Caco-2 (cell line): ENCODE measurements at places on chromosomes 5 and 9. TPM values are rescaled to one million over a fixed set of nuclear protein-coding genes. Genes with fewer than 3 reads are reported as not detected.

GRCh38 chr5:135048286-135048685 lies 14.3 kb upstream of the PITX1 start:
- DNase-seq, result no peak

DNA sequence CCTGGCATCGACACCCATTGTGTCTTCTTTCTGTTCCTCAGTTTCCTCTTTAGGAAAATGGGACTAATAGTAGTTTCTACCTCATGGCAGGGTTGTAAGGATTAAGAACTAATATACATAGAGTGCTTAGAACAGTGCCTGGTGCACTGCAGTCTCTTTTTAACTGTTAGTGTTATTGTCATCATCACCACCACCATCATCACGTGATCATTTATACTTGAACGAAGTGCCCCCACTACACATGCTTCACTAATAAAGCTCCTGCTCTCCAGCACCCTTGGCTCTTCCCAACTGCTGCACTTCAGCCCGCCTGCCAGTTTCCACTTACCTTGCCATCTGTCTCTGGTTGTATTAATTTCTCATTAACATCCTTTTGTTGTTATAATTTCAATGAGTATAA lies 35.8 kb upstream of the MAST4 start:
- DNase-seq, result no peak

GRCh38 chr5:131536211-131536826 lies 98.7 kb downstream of the RAPGEF6 start:
- no peak for DNase-seq

GRCh38 chr5:172659909-172660628 lies 19.0 kb downstream of the NEURL1B start:
- DNase-seq, result peak; percentile 92

GRCh38 chr9:110256380-110257096 lies at the start of gene TXN:
Gene TXN, minus strand, starts transcription at chr9:110256507. Its CDS starts 72 bp downstream, at chr9:110256435.
- peak; percentile 88 for DNase-seq

DNA sequence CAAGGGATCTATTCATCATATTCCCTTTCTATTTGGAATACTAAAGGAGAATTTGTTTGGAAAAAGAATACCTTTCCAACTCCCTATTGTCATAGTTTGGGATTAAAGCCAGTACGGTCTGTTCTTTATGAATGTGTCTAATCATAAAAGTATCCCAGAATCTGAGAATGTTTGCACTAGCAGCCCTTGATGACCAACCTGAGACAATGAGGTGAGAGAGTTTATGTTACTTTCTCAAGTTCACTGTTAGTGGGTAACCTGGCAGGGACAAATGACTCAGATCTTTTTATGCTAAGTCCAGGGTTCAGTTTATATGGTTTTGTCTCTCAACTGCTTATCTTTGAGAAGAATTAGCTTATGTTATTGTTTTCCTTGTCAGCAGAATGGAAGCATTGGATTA lies 25.3 kb upstream of the TLR4 start:
- DNase-seq, result no peak

GRCh38 chr5:175444060-175444904 lies at the start of gene DRD1:
Gene DRD1, minus strand, starts transcription at chr5:175444182. Its CDS starts 1,083 bp downstream, at chr5:175443099.
- peak; percentile 31 for DNase-seq

DNA sequence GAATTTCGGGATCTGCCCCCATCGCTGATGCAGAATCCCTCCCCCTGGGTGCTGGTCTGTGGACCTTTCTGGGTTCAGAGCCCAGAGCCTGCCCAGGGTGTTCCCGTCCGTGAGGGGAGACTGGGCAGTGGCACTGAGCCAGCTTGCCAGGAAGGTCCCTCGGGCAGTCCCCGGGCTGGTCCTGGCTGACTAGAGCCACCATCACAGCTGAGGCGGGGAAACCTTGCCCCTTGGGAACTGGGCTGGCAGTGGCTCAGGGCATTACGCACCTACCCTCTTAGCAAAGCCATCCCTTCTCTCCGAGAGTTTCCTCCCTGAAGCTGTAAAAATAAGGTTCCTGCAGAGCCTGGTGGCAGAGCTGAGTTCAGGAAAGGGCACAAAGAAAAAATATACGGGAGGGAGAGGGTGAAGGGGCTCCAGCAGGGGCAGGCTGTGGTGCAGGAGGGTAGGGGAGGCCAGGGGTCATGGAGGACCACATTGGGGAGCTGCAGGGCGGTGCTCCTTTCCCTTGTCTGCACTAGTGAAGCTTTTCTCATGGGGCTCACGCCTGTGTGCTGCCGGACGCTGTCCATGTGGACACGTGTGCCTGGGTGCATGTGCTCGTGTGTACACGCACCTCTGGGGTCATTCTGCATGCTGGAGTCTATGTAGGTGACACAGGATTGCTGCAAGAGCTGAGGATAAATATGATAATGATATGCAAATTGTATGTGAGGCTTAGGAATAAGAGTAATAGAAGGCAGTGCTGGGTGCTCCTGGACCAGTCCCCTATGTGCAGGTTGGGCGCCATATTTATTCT lies 118.9 kb downstream of the LHX2 start:
- no peak for DNase-seq

SPATA31D4 gene
- not detected in 2 replicates for total RNA-seq

GRCh38 chr5:169128679-169129078 lies 172.3 kb downstream of the SLIT3 start:
- DNase-seq, result no peak

- DNase-seq, result no peak
These were observed 12.1 kb downstream of the GALNT10 start for GRCh38 chr5:154202379-154203260.

DNA sequence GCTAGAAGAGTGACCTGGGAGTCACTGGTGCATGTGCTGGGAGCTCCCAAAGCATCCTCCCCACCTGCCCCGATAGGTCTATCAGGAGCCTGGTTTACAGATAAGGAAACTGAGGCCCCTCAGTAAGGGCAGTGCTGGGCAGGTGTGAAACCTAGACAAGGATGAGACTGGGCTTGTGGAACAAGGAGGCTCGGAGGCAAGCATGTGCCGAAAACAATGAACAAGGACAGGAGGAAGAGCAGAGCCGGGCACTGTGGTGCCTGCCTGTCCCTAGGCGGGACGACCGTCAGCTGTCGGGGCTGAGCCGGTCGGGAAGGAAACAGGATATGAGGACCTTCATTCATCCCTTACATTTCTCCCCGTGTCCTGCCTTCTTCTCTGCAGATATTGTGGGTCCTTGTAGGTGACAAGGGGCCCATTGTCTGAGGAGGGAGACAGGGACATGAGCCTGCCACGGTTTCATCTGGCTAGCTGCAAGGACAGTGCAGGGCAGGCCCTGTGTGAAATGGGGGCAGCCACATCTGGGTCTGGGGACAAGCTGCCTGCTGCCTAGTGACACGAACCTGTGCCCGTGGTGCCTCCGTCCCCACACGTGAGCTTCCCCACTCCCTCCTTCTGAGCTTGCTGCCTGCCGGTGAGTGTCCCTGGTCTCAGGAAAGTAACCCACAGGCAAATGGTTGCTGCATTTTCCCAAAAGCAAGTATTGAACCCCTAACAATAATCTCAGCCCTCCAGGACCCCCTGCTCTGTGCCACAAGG lies 18.6 kb downstream of the FGD3 start:
- no peak for DNase-seq

DNA sequence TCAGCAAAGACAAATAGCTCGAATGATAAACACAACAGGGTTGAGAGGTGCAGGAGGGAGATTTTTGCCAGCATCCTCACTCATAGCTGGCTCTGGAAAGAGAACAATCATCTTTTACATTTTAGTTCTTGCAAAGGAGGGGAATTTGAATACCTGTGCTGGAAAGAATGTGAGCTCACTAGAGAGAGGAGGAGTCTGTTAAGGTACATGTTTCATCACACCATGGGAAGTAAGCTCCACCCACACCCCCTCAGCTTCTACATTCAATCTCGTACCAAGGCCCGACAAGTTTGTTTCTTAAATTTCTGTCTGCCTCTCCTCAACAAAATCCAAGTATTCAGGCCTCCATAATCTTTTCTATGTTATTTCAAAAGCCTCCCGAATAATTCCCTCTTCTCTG lies 254.6 kb downstream of the BRINP1 start:
- DNase-seq, result no peak

- no peak for DNase-seq
These were observed 75.6 kb downstream of the DCP2 start for GRCh38 chr5:113052041-113052795.

DNA sequence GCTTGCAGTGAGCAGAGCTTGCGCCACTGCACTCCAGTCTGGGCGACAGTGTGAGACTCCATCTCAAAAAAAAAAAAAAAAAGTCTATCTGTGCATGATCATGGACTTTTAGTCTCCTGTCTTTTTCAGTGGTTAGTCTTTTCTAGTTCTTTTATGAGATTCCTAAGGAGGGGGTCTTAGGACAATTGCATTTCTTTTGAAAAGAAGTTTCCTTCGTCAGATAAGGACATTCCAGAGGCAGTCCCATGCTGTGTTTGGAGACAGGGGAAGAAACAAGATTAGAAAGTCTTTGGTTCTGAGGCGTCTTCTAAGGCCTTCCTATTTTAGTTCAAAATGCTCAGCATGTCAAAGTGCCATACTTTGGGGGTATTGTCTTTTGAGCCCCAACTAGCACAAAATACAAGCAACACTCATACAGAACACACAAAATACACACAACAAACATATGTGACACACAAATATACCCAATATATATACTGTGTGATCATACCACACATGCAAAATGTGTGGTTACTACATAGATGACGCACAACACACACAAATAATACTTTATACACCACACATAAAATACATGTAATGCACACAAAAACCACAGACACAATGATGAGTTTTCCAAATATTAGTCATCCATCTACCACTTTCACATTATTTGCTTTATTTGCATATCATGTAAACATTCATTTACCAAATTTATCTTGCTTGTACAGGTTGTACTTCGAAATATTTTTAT lies 394.5 kb downstream of the SPATA31D1 start:
- DNase-seq, result no peak

DNA sequence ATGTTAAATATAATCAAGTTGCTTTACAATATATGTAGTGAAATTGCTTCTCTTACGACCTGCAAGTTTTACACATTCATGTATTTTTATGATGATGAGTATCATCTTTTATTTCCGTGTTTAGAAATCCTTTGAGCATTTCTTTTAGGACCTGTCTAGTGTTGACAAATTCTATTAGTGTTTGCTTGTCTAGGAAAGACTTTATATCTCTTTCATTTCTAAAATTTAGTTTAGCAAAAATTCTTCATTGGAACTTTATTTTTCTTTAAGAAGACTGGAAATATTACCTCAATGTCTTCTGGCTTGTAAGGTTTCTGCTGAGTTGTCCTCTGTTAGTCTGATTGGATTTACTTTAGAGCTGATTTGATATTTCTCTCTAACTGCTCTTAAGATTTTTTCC lies 920.9 kb upstream of the CTNND2 start:
- DNase-seq, result no peak

- no peak for DNase-seq
These were observed 7.0 kb upstream of the GADD45G start for GRCh38 chr9:89597711-89598362.

- DNase-seq, result no peak
These were observed 6.0 kb upstream of the EFNA5 start for GRCh38 chr5:107676702-107677101.

- no peak for DNase-seq
These were observed 5.0 kb downstream of the RPP25L start for GRCh38 chr9:34606905-34607304.

DNA sequence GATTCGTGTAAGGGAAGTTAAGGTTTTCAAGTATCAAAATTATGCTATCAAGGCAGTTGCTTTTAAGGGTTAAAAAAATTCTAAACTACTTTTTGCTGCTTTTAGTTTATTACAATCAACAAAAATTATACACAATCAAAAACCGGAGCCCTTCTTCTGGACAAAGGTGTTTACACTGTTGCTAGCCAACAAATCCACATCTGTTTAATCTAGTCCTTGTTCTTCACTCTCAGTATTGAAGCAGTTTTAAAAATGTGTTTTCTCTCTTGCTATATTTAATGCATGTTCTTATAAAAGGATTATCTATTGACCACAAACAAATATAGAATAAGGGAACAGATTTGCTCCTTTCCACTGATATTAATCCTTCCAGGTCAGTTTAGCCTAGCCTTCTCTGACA lies 2.5 kb downstream of the FEM1C start:
- no peak for DNase-seq

DNA sequence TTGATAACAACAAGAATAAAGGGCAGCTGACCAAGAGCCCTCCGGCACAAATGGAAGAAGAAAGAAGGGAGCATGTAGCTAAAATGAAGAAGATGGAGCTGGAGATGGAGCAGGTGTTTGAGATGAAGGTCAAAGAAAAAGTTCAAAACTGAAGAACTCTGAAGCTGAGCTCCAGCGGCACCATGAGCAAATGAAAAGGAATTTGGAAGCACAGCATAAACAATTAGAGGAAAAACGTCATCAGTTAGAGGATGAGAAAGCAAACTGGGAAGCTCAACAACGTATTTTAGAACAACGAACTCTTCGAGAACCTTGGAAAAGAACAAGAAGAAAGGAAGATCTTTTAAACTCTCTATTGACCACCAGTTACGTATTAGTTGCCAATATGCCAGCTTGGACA lies 100.9 kb downstream of the GABBR2 start:
- no peak for DNase-seq

SPRY4 gene
- total RNA-seq, result 7.7 and 8.3 TPM in 2 replicates

DNA sequence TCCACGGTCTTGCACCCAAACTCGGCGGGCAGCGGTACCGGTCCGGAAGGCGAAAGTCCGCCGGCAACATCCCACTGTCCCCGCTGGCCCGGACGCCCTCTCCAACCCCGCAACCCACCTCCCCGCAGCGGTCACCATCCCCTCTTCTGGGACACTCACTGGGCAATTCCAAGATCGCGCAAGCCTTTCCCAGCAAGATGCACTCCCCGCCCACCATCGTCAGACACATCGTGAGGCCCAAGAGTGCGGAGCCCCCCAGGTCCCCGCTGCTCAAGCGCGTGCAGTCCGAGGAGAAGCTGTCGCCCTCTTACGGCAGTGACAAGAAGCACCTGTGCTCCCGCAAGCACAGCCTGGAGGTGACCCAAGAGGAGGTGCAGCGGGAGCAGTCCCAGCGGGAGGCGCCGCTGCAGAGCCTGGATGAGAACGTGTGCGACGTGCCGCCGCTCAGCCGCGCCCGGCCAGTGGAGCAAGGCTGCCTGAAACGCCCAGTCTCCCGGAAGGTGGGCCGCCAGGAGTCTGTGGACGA lies 33.3 kb downstream of the CD180 start:
- DNase-seq, result no peak
